ENCODE measurements at places on chromosomes 2 and 18.

DNA sequence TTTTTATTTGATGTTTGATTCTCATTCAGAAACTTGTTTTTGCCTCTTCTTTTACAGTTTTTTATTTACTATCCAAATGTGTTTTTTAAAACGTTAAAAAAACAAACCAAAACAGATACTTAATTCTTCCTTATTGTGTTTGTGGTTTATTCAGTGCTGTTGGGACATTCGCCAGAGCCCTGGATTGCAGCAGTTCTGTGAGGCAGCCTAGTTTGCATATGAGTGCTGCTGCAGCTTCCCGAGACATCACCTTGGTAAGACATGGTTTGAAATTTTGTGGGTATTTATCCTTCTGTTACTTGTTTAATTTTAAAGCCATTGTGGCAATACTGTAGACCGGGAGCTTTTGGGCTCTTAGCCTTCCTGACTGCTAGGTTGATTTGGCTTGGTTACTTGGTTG, 91.2 kb downstream of the MTA3 start:
- no peak for DNase-seq

DNA sequence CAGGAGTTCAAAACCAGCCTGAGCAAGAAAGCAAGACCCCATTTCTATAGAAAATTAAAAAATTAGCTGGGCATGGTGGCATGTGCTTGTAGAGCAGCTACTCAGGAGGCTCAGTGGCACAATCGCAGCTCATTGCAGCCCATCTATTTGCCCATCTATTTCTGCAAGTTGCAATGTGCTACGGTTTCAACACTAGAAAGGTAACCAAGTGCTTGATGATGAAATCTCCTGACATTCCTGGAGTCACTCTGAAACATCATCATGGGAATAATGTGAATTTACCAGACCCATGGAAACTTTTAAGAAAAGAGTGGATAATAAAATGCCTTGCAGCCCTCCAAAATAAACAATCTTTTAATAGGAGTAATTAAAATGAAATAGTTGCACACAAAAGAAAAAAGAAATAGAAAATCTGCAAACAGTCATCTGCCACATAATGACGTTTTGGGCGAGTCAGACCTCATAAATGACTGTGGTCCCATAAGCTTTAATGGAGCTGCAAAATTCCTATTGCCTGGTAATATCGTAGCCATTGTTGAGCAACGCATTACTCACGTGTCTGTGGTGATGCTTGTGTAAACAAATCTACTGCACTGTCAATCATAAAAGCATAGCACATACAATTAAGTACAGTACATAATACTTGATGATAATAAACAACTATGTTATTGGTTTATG, 46.6 kb upstream of the AMMECR1L start:
- DNase-seq = no peak

- no peak for DNase-seq
Observed at GRCh38 chr2:101112772-101113157, 38.4 kb downstream of the TBC1D8 start.

DNA sequence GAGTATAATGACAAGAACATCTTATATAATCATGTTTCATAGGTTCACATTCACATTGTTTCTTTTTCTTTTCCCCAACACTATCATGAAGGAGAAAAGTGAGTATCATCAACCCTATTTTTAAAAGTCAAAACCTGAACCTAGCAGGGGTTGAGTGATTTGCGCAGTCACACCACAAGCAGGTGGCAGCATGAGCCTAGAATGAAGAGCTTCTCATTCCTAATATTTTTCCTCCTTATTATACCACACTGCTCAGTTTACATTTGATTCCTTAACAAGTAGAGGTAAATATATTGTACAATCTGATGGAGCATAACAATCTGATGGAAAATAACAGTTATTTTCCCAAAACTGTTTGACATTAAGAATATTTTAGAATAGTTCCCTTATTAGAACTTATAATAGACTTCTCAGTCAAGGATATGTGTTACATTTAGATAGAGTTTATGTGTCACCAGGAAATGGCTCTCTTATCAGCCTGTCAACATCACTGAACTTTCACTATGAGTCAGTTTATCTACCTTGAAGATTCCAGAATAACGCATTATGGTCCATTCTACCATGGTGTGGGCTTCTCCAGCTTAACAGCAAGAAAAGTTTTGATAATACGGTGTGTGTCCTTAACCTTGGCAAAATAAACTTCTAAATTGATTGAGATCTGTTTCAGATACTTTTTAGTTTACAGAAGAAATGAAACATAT, 119.5 kb downstream of the NEB start:
- no peak for DNase-seq

- DNase-seq = no peak
Observed at GRCh38 chr2:46387292-46387691, 90.1 kb downstream of the EPAS1 start.

DNA sequence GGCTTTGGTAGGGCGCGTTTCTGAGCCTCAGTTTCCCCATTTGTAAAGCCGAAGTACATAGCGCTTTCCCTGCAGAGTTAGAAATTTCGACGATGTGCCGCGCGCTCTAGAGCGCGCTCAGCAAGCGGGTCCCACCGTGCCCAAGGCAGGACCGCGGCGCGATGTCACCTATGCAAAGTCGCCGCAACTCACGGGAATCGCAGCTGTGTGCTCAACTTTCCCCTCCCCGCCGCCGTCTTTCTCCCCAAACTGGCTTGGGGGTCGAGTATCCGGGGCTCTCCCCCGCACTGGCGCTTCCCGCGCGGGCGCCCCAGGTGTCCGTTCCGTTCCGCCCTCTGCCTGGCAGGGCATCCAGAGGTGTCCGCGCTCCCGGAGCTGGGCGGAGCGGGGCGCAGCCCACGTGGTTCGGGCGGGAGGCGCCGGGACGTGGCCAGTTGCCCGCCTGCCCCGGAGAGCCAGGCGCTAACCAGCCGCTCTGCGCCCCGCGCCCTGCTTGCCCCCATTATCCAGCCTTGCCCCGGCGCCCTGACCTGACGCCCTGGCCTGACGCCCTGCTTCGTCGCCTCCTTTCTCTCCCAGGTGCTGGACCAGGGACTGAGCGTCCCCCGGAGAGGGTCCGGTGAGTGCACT, at the start of gene MLPH:
TSS of gene MLPH (plus strand) at position 433 of the 630 bp plus-strand sequence. CDS start 6,176 bp downstream, outside the sequence.
- no peak for DNase-seq

DNA sequence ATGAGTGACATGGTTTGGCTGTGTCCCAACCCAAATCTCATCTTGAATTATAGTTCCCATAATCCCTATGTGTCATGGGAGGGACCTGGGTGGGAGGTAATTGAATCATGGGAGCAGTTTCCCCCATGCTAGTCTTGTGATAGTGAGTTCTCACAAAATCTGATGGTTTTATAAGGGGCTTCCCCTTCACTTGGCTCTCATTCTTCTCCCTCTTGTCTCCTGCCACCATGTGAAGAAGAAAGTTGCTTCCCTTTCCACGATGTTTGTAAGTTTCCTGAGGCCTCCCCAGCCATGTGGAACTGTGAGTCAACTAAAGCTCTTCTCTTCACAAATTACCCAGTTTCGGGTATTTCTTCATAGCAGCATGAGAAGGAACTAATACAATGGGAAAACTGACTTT, 14.0 kb downstream of the DNAH7 start:
- DNase-seq = no peak

- no peak for DNase-seq
Observed at GRCh38 chr18:41462946-41463345, 492.1 kb upstream of the PIK3C3 start.

GRCh38 chr2:198782734-198783133, 675.0 kb downstream of the SATB2 start:
- no peak for DNase-seq

DNA sequence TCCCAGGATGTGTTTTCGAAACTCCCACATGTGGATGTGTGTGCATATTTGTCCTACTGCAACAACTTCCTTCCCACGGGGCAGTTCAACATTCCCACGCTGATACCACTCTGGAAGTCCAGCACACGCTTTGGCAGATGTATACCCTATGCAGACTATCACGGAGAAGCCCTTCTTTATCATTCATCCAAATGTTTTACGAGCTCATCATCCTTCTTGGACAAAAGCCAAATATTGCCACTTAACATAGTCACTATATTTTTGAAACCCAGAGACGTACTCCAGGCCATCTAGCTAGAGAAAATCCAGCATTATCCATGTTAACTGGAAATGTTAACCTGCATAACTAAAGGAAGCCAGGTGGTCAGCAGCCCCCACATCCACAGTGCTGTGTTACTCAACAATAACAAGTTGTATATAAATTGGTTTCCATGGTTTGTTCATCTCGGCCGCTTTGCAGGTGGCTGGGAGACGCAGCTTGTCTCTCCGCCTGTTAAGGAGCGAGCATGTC, 131.5 kb downstream of the ZNF532 start:
- DNase-seq = no peak

- no peak for DNase-seq
Observed at GRCh38 chr2:95268211-95269035, 5.8 kb upstream of the PROM2 start.

- no peak for DNase-seq
Observed at GRCh38 chr18:10687161-10687925, 161.5 kb downstream of the NAPG start.

DNA sequence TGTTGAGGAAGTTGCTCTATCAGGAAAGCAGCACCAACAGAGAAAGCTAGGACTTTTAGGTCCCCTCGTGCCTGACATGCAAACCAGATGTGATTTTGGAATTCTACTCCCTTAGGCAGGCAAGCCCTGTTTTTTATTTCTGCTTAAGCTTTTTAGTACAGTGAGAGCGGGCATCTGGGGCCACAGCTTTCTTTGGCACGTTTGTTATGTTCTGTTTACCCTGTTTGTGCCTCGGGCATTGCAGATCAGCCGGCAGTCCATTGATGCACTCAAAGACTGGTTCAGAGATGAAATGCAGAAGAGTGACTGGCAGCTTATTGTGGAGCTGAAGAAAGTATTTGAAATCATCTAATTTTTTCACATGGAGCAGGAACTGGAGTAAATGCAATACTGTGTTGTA, 61.9 kb downstream of the EIF5B start:
- no peak for DNase-seq

GRCh38 chr2:191295088-191295487, 49.9 kb downstream of the MYO1B start:
- no peak for DNase-seq

DNA sequence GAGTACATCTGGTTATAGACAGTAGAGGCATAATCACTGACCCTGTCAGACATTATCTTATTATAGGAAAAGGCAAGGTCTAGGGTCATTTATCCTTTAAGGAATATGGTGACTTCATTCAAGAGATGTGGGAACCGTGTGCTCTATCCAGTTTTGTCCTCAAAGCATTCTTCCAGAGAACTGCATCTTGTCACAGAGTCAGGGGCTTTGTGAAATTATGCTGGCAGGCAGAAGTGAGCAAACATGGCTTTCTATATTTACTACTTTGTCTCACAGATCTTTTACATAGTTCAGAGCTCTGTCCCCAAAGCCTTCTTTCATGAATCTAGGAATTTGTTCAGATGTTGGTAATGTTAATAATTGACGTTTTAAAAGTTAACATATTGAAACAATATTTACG, 177.4 kb downstream of the ASXL3 start:
- no peak for DNase-seq
